ENCODE measurements at places on chromosomes 5 and 9. TPM values are rescaled to one million over a fixed set of nuclear protein-coding genes. Genes with fewer than 3 reads are reported as not detected.

GRCh38 chr9:120396418-120396817, 183.5 kb downstream of the CDK5RAP2 start:
- DNase-seq, result peak; percentile 62

- DNase-seq, result peak; percentile 15
Measured at GRCh38 chr5:111461255-111461671, 51.1 kb downstream of the STARD4 start.

- peak; percentile 90 for DNase-seq
Measured at GRCh38 chr9:121556580-121556979, 56.9 kb upstream of the GGTA1 start.

DNA sequence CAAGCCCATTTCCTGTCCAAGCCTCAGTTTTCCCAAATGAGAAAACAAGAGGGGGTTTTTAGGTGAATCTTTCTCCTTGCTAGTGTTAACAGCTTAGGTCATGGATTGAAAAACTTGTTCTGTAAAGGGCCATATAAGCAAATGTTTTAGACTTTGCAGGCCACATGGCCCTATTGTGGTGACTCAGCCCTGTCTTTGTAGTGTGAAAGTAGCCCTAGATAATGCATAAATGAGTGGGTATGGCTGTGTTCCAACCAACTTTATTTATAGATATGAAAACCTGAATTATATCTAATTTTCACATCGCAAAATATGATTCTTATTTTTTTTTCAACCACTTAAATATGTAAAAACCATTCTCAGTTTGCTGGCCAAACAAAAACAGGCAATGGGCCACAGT, 6.9 kb upstream of the BARX1 start:
- DNase-seq, result no peak

DNA sequence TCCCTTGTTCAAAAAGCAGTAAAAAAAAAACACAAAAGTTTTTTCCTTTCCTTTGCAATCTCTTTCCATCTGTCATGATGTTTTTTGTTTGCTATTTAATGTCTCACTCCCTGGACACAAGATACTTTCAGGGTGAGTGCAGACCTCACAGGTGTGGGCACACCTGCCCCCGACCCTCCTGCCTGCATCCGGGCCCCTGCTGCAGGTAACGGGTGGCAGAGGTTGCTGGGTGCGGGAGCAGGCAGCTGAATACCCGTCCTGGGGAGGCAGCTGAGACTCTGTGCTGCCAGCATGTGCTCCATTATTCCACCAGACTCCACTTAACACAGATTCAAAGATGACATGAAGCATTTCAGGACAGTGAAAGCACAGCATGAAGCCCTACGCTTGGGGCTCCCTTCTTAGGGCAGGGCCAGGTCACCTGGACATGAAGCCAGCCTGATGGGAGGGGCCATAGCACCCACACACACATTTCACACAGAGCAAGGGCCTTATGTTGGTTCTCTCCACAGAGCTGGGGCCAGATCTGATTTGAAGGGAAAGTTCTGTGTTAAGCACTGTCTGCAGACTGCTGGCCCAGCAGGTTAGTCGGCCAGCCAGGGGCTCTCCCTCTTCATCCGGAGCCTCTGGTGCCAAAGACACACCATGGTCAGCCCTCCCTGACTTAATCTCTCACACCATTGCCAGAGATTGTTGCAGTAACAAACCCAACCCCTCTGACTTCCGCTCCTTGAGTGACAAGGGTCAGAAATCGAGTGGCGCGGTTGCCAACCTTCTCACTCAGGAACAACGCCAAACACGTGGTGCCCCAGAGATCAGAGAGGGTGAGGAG, 13.0 kb downstream of the NEK6 start:
- DNase-seq, result no peak

DNA sequence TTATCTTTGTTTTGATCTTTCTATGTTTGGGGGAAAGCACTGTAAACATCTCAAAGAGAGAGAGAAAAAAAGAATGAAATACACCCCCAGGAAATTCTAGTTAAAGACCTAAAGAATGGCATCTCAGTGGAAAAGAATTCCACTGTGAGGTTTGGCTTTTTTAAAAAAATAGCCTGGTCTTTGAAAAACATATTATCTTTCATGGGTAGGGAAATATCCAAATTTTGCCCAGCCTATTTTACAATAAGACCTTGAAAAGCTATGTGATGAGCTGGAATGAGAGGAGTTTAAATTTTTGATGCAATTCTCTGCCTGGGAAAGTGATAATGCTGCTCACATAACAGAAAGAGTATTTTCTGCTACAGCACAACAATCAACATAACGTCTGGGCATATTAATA, 348.1 kb upstream of the WWC1 start:
- no peak for DNase-seq

PCDHA9 gene
- not detected for total RNA-seq

PCDHGB6 gene
- total RNA-seq, result 0.10 TPM

NINJ1 gene
- total RNA-seq, result 31.5 TPM

All from HT1080 (cell line).